ENCODE measurements at places on chromosomes 6 and 20.

GRCh38 chr6:10951675-10952282, 64.9 kb downstream of the SYCP2L start:
- ATAC-seq: peak; percentile 89

- no peak for ATAC-seq
Measured at GRCh38 chr6:152189736-152190135, 382.3 kb downstream of the ESR1 start.

GRCh38 chr20:14412065-14412681, 74.8 kb upstream of the FLRT3 start:
- ATAC-seq: no peak

DNA sequence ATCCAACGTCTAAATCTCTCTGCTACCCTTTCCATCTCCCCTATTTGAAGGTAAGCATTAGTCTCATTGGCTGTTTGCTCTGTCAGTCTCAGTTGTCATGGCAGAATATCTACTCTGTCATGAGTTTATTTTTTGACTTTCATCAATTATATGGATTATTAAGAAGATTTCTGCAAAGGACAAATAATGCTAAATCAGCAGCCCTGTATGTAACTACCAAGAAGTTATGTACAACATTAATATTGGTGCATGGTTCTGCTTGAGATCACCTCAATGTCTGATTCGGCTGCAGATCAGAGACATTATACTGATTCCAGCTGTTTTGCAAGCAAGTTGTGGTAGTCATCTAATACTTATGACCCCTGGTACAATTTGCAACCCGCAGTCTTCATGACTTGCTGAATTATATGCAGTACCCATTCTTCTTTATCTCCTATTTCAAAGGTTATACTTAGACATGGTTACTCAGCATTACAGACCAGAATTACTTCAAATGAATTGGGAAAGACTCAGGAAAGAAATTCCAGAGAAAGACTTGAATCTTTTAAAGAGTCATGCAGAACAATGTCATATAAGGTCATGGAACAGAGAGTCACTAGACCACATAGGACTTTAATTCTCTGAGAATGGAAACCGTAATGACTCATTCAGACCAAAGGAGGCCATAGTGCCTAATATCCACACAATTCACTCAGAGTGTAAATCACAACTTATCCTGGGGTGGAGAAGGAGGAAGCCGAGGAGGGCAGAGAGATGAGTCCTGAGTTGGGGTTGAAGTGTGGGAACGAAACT, 201.4 kb downstream of the IBTK start:
- ATAC-seq: no peak

DNA sequence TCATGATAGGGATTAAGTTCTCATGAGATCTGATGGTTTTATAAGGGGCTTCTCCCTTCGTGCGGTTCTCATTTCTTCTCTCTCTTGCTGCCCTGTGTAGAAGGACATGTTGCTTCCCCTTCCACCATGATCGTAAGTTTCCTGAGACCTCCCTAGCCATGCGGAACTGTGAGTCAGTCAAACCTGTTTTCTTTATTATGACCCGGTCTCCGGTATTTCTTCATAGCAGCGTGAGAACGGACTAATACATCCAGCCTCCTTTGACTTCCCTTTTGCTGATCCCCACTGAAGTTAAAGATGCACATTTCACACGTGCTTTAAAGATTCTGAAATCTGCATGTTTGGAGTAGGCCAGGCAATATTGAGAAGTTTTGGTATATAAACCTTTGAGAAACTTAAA, 543.1 kb downstream of the PRKN start:
- ATAC-seq: no peak

GRCh38 chr6:120759570-120759969, 574.7 kb downstream of the TBC1D32 start:
- no peak for ATAC-seq

GRCh38 chr20:34246126-34246626, 5.0 kb downstream of the ASIP start:
- ATAC-seq: no peak

DNA sequence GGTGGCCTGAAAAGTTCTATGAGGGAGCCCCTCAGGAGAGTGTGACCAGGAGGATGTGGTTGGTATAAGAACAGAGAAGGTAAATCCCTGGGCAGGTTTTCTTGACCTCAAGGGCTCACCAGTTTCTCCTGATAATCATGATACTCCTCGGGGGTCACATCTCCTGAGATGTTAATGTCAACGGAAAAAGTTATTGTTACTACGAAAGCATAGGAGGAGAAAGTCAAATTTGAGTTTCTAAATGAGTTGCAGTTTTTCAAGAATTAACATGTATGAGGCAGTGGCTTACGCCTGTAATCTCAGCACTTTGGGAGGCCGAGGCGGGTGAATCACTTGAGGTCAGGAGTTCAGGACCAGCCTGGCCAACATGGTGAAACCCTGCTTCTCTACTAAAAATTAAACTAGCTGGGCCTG, 23.4 kb downstream of the MGME1 start:
- no peak for ATAC-seq

GRCh38 chr6:56714273-56714672, 71.6 kb upstream of the DST start:
- peak; percentile 44 for ATAC-seq

- no peak for ATAC-seq
Measured at GRCh38 chr20:14445902-14446301, 108.5 kb upstream of the FLRT3 start.

- no peak for ATAC-seq
Measured at GRCh38 chr6:147528511-147529145, 20.1 kb downstream of the SAMD5 start.

- ATAC-seq: peak; percentile 93
Measured at GRCh38 chr20:9838378-9839295, at the start of gene PAK5. PAK5 (minus strand) TSS chr20:9839076; CDS start chr20:9644328, 194,748 bp downstream.

DNA sequence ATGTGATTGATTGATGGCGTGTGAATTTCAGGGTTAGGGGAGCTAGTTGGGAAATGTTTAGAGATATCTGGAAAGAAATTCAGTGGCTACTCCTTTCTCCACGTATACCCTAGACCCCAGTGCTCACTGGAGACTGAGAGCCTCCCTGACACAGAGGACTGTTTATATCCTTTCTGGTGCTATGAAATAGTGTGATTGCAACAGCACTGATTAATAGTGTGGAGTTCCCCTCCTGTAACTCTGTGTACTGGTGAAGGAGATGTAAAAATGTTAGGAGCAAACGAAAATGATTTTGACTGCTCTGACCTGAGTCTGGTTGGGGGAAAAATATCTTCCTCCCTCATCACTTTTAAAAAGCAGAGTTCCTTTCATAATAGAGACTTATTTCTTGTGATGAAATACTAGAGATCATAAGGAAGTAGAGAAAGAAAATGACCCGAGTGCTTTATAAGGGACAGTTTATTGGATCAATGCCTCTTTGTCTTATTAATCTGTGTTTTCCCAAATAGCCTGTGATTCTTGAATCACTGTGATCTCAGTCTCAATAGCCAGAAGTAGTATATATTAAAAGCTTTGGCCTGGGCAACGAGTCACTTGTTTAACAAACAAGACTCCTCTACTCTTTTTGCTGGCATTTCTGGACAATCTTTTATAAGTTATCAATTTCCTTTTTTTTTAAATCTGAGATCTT, 92.3 kb downstream of the RNF182 start:
- ATAC-seq: no peak

GRCh38 chr6:149567945-149568585, 1.9 kb downstream of the GINM1 start:
- no peak for ATAC-seq

GRCh38 chr6:121616406-121616805, 181.0 kb downstream of the GJA1 start:
- no peak for ATAC-seq

DNA sequence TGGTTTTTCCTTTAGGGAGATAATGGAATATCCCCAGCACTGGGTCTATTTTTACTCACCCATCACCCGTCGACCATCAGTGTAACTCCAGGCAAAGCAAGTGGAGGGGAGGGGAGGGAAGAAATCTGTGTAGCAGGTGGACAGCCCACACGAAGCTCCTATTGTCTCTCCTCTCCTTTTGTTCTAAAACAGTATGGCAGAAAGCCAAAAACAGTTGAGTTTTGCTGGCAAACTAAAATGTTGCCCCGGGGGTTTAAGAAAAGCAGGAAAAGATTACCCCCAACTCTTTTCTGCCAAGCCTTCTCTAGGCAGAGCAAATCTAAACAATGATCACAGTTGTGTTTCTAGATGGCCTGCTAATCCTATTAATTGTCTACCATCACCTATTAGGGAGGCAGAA, 89.7 kb downstream of the PREP start:
- ATAC-seq: no peak

DNA sequence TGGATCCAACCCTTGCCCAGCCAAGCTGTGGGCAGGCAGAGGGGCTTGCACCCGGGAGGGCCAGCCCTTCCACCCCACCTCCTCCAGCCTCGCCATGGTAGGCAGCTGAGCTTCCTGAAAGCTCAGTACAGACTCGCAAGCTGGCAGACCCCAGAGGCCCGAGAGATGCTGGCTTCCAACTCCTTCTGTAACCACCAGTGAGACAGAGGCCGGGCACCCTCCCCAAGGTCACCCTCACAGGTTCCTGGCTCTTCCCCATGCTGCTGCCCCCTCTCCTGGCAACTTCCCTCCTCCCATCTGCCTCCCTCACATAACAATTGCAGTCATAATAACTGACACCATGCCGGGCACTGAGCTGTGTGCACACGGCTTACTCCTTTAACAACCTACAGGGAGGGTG, 26.2 kb upstream of the NOL4L start:
- ATAC-seq: no peak

- ATAC-seq: no peak
Measured at GRCh38 chr20:52269321-52269720, 77.7 kb upstream of the ZFP64 start.

GRCh38 chr20:10793766-10794165, 120.0 kb upstream of the JAG1 start:
- no peak for ATAC-seq

- ATAC-seq: no peak
Measured at GRCh38 chr6:54427396-54427937, 119.2 kb downstream of the TINAG start.

DNA sequence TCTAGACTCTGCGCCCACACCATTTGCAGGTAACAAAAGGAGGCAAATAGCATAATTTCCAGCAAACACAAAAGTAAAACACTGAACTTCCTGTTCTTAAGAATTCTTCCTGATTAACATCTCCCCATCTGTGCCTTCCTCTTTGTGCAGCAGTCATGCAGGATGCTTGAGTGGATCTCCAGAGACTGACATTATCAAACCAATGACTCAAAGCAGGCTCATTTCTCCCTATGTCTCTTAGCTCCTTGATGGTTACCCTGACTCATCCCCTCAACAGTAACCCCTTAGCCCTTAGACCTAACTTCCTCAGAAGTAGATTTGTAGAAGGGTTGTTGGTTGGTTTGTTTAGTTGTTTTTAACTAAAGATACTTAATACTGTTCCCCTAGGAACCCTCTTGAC, 137.0 kb upstream of the RIN2 start:
- no peak for ATAC-seq

- no peak for ATAC-seq
Measured at GRCh38 chr6:154164397-154164796, 125.4 kb downstream of the OPRM1 start.

GRCh38 chr6:21181866-21182265, 411.7 kb upstream of the SOX4 start:
- no peak for ATAC-seq

- no peak for ATAC-seq
Measured at GRCh38 chr6:3820563-3820962, 28.6 kb upstream of the FAM50B start.

- ATAC-seq: peak; percentile 15
Measured at GRCh38 chr6:28811873-28812272, 111.9 kb downstream of the TRIM27 start.

DNA sequence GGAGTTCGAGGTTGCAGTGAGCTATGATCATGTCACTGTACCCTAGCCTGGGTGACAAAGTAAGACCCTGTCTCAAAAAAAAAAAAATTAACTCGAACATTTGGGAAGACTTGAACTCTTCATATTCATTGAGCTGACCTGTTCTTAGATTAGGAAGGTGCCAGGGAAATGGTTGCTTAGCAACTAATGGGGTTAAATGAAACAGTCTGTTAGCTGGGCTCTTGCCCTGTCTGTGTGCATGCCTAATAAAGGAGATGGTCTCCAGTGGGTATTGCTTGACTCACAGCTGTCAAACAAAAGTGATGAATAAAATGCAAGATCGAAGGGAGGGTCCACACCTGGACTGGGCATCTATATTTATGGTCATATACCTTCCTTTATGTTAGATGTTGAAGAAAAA, 101.8 kb downstream of the KLHL32 start:
- ATAC-seq: no peak

DNA sequence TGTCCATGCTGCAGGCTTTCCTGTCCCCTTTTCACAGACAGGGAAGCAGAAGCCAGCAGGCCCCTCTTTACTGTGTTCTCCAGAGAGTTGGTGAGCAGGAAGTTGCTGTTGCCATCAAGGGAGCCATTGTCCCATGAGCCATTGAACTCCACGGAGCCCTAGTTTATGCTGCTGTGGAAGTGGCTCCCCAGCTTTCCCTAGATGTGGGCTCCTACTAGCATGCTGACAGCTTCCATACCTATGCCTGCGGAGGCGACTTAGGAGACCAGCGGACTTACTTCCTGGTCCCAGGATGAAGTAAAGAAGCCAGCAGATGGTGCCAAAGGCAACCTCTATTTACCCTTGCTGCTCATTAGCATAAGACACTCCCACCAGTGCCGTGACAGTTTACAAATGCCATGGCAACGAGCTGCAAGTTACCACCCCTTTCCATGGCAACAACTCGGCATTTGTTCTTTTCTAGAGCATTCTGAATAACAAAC, 30.8 kb upstream of the FKBP1A start:
- ATAC-seq: peak; percentile 53

DNA sequence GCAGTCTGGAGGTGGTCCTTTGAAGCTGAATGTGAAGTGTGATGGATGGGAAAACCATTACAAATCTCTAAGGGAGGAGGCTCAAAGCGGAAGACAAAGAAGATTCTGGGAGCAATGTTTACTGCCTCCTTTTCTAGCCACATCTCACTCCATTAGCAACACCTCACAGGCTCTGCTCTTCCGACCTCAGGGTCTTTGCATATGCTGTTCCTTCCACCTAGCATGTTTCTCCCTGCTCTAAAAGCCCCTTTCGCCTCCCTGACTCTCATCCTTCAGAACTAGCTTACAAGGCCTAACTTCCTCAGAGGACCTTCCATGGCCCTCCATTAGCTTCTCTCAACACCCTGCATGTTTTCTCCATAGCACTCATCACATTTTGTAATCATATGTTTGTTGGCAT, 4.6 kb upstream of the TCP11 start:
- ATAC-seq: no peak

GRCh38 chr6:137913434-137913833, 46.4 kb downstream of the TNFAIP3 start:
- no peak for ATAC-seq

Data from SK-N-SH treated with all-trans-retinoic acid at 6 μM for 48 hours (cell line).